Fibroblast of villous mesenchyme (primary cell): ENCODE measurements at places on chromosomes 2 and 18. TPM values are rescaled to one million over a fixed set of nuclear protein-coding genes. Genes with fewer than 3 reads are reported as not detected.
A peak's percentile ranks its signal among the peaks of the same experiment; 100 is the strongest.

DNA sequence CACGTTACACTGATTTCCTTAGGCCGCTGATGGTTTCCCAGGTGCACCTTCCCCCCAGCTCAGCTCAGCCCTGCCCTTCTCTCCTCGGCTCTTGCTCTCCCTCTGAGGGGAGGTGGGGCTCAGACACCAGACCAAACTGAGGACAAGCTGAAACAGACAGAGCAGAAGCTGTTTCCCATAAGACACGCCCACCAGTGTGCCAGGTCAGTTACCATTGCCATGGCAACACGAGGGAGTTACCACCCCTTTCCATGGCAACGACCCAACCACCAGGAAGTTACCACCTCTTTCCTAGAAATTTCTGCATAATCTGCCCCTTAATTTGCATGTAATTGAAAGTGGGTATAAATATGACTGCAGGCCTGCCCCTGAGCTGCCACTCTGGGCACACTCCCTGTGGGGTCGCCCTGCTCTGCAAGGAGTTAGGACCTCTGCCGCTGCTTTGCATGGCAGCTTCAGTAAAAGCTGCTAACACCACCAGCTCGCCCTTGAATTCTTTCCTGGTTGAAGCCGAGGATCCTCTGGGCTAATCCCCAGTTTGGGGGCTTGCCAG, 120.9 kb upstream of the SMIM21 start:
- peak; percentile 26 for DNase-seq

DNA sequence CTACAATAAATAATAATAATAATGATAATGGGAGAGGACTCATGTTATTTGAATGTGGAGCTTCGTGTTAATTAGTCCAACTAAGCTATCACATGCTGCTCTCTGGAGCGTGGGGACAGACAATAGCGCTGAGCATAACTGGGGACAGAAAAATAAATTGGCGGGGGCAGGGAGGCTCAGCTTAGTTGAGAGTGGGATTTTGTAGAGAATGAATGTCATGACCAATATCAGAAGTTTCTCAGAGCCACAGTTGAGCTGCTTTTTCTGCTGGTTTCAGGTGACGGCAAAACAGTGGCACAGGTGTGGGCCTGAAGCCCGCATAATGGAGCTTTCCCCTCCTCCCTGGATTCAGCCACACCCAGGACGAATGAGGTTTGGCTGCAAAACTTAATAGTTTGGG, 111.1 kb upstream of the CAB39 start:
- no peak for DNase-seq

GRCh38 chr2:184610891-184611290, 12.6 kb downstream of the ZNF804A start:
- no peak for DNase-seq

DNA sequence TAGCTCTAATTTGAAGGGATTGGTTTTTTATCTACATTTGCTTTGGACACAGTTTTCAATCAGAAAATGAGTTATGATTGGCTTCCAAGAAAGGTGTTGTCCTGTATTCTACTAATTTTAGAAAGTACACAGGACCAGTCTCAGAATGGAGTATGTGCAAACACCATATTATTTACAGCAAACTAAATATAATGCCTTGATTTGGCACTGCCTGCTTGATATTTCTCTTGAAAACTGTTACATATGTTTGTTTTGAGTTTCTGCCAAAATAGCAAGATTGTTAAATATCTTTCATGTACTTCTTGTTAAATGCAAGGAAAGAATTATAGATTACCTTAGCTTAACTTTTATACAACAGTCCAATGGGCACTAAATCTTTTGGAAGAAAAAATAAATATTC, 694.9 kb downstream of the KCNJ3 start:
- DNase-seq: no peak

DNA sequence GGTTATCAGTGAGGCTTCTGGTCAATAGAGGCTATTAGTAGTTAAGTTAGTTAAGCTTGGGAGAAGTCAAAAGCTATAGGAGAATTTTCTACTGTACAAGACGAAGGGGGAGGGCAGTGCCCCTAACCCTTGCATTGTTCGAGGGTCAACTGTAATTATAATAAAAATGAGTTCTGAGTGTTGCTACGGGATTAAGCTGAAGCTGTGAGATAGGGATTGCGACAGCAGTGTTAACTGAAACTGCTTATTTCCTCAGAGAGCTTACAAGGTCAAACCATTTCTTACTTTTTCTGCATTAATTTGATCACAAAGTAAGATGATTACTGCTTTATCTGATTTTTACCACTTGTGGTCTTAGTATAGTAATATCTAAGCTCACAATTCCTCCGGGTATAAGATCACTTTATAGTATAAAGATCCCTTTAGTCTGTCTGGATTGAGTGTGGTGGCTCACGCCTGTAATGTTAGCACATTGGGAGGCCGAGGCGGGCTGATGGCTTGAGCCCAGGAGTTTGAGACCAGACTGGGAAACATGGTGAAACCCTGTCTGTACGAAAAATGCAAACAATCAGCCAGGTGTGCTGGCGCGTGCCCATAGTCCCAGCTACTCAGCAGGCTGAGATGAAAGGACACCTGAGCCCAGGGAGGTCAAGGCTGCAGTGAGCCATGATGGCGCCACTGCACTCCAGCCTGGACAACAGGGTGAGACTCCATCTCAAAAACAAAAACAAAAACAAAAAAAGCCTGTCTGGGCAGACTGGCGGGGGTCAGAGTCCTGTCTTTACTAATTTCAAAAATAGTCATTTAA, 119.5 kb upstream of the TLK1 start:
- DNase-seq: no peak

DPP10 gene
- under 0.01 and 0.32 TPM in 2 replicates for total RNA-seq

CD8B gene
- not detected in 2 replicates for total RNA-seq
